Smooth muscle cell of the pulmonary artery (primary cell): ENCODE measurements at places on chromosomes 2 and 18. TPM values are rescaled to one million over a fixed set of nuclear protein-coding genes. Genes with fewer than 3 reads are reported as not detected.

Gene CXCR2
- not detected in 2 replicates for total RNA-seq

Gene CCDC148
- total RNA-seq = 0.43 and 1.1 TPM in 2 replicates

Gene UGT1A5
- not detected in 2 replicates for total RNA-seq

Gene TDRD15
- not detected in 2 replicates for total RNA-seq

Gene NOSTRIN
- 0.13 TPM in 1 of 2 replicates, not detected in the other for total RNA-seq

Gene VAMP5
- 13.7 and 15.9 TPM in 2 replicates for total RNA-seq

Gene ITPRIPL1
- 0.26 and 1.3 TPM in 2 replicates for total RNA-seq

Gene XIRP2
- total RNA-seq = not detected in 2 replicates

Gene EML6
- 1.2 and 1.3 TPM in 2 replicates for total RNA-seq

Gene C2orf72
- total RNA-seq = 3.3 and 6.3 TPM in 2 replicates

Gene TUBA4B
- total RNA-seq = not detected in 2 replicates

Gene RAB6C
- total RNA-seq = not detected in 2 replicates

Gene MERTK
- total RNA-seq = 0.69 and 0.91 TPM in 2 replicates

Gene MDH1B
- 0.33 and 0.72 TPM in 2 replicates for total RNA-seq

Gene NIFK
- total RNA-seq = 21.9 and 29.8 TPM in 2 replicates

Gene GRB14
- 4.1 and 10.4 TPM in 2 replicates for total RNA-seq

Gene C1QL2
- total RNA-seq = not detected in 2 replicates

Gene NXPH2
- 0.33 and 0.52 TPM in 2 replicates for total RNA-seq

Gene AKAIN1
- total RNA-seq = not detected in 2 replicates

Gene PLCL1
- total RNA-seq = 4.3 and 8.6 TPM in 2 replicates
